Stimulated activated CD8-positive, alpha-beta memory T cell treated with anti-CD3 and anti-CD28 coated beads, Interleukin-12 subunit alpha, Interleukin-12 subunit beta, amount 100 ng/mL, for 4 hours (primary cell): ENCODE measurements at places on chromosomes 1 and 21.

GRCh38 chr1:16266411-16267118, 29.6 kb upstream of the CPLANE2 start:
- no peak for DNase-seq

DNA sequence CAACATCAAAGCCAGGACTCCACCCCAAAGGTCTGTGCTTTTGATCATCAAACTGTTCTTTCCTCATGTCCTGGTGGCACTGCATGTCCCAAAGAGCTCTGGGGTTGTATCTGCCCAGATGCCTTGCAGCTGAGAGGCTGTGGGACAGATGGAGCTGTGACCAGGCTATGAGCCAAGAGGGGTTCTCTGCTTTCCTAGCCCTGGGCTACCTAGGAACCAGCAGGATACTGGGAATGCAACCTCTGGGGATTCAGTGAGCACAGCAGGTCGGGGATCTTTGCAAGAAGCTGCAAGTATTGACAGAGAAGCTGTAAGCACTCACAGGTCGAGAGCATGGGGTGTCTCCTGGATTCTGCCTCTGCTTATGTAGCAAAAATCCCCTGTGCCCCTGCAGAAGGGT, 186.6 kb downstream of the GRIK3 start:
- no peak for DNase-seq

- DNase-seq: no peak
Measured at GRCh38 chr1:10438677-10439163, 8.5 kb downstream of the CENPS start.

GRCh38 chr1:226643177-226643576, 94.6 kb downstream of the STUM start:
- peak; percentile 60 for DNase-seq

GRCh38 chr1:33374336-33375105, 53.6 kb upstream of the A3GALT2 start:
- DNase-seq: no peak

- DNase-seq: no peak
Measured at GRCh38 chr1:12284486-12284885, 54.7 kb downstream of the VPS13D start.

- no peak for DNase-seq
Measured at GRCh38 chr1:37042506-37042905, 8.2 kb upstream of the GRIK3 start.

- no peak for DNase-seq
Measured at GRCh38 chr1:12180315-12180714, 13.5 kb downstream of the TNFRSF1B start.

GRCh38 chr1:55195521-55196233, 19.5 kb downstream of the USP24 start:
- DNase-seq: no peak

DNA sequence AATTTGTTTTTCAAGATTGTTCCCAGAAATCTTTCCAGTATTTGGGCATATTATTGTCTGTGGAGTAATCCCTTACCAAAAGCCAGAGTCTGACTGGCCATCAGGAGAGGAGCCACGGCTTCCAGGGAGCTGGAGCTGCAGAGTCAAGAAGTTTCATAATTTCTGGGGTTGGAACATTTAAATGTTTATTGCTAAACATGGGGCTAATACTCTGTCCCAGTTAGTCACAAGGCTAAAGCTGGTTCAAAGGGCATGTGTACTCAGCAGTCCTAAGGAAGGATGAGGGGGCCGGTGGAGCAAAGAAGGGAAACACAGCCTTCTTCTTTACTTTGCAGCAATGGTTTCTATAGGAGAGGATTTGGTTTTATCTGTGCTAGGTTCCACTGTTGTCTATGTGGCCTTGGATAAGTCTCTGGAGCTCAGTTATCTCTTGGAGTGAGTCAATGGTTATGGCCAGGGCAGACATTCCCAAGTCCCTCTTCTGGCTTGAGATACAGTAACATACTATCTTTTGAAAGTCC, 9.5 kb downstream of the DENND2D start:
- DNase-seq: no peak

- DNase-seq: no peak
Measured at GRCh38 chr1:205652984-205653383, 21.2 kb upstream of the ELK4 start.

DNA sequence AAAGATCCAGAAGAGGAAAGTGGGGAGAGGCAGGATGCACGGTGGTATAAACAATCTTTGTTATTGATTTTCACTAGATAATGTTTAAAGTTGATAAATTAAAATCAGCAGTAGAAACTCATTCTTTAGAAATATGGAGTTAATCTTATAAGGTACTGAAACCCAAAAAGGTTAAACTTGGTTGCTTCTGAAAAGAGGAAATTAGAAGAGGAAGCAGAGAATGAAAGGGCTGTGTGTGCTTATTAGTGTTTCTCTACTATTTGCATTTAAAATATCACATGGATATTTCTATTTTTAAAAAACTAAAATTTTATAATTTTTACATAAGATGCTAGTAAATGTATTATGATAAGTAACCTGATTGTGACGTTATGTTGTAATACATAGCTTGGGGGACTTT, 24.4 kb downstream of the C1orf141 start:
- DNase-seq: no peak

DNA sequence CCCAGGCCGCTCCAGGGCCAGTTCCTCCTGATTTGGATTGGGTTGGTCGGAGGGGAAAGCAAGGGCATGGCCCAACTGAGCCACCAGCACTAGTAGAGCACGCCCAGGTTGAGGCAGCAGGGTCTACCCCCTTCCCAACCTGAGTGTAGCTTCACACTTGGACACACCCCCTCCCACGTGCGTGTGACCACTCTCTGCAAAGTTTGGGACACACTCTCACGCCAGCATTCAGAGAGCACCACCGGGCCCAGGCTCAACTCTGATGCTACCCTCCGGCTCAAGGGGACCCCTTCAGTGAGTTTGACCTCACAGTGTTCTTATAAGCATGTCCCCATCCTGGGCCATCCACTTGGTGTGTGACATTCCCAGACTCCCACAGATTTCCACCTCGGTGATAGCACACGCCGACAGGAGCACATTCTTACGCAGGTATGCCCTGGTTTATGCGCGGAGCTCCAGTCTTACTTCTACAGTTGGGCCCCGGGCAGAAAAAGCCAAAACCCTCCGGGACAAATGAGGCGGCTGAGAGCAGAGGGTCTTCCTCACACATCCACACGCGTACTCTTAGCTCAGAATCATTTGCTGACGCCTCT, 3.0 kb upstream of the DMRTA2 start:
- no peak for DNase-seq

DNA sequence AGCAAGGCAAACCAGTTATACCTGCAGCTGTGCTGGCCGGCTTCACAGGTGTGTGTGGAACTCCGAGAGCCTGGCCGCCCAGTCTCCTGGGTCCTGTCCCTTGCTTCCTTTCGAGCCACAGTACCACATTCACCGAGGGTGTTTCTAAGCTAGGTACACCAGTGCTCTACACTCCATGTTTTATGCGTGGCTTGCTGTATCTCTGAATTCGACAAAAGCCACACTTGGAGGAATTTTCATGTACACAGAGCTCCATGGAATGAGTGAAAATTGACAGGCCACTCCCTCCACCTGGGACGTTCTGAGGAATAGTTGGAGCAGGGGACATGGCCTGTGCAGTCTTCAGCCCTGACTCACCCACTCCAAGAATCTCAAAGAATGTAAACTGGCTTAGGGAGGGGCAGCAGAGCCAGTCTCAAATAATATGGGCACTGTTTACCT, 14.0 kb downstream of the ETS2 start:
- DNase-seq: no peak

GRCh38 chr1:219882096-219882495, 46.3 kb downstream of the SLC30A10 start:
- no peak for DNase-seq

GRCh38 chr21:42460391-42461184, 35.4 kb downstream of the RSPH1 start:
- DNase-seq: no peak

GRCh38 chr1:157154940-157155514, 16.8 kb upstream of the ETV3 start:
- DNase-seq: no peak

- no peak for DNase-seq
Measured at GRCh38 chr1:171355727-171356126, 41.7 kb downstream of the FMO4 start.

- DNase-seq: no peak
Measured at GRCh38 chr1:221687836-221688487, 53.9 kb downstream of the DUSP10 start.

- no peak for DNase-seq
Measured at GRCh38 chr1:167532375-167532774, 14.0 kb upstream of the CD247 start.

DNA sequence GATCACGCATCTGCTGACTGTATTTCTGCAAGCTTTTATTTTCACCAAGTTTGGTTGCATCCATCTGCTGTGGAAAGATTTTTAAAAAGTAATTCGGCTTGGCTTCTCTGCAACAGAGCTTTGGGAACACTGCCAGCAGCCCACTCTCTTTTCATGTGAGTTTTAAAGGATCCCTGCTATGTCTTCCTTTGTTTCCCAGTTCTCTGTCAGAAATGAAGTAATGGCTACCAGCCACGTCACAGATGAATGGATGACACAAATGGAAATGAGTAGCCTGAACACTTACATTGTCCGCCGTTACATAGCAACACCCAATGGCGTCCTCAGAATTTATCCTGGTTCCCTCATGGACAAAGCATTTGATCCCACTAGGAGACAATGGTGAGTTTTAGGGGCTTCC, 80.6 kb upstream of the RAVER2 start:
- no peak for DNase-seq

DNA sequence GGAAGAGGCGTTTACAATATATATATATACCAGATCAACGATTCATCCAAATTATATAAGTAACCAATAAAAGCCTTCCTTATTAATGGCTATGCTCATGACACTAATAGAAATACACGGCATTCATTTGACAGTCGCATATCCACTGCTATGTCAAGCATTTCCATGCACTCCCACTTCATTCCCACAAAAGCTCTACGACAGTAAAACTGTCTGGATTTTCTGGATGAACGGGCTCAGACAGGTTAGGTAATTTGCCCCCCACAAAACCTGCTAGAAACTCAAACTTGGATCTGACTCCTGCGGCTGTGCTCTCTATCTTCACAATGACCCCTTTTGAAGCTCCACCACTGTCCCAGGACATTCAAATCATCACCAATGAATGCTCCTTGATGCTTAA, 11.4 kb downstream of the DNAJC11 start:
- no peak for DNase-seq

GRCh38 chr1:225471109-225471452, 43.2 kb upstream of the LBR start:
- DNase-seq: no peak

- DNase-seq: peak; percentile 66
Measured at GRCh38 chr1:151311589-151312331, 15.5 kb downstream of the PI4KB start.

DNA sequence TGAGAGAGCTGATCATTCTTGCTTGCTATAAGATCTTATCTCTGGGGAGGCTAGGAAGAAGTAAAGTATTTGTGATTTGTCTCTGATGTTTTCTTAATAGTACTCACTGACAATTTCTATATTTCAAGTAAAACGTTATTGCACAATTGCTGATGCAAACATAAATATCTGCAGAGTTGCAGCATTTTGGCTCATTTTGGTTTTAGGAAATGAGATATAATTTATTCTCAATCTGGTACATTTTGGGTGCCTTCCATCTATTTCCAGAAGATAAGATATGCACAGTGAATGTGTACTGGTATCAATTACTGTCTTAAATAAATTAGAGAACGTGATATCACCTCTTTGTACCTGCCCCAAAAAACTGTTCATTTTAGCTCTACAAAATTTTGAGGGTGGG, 1431.5 kb downstream of the BRINP3 start:
- DNase-seq: no peak

DNA sequence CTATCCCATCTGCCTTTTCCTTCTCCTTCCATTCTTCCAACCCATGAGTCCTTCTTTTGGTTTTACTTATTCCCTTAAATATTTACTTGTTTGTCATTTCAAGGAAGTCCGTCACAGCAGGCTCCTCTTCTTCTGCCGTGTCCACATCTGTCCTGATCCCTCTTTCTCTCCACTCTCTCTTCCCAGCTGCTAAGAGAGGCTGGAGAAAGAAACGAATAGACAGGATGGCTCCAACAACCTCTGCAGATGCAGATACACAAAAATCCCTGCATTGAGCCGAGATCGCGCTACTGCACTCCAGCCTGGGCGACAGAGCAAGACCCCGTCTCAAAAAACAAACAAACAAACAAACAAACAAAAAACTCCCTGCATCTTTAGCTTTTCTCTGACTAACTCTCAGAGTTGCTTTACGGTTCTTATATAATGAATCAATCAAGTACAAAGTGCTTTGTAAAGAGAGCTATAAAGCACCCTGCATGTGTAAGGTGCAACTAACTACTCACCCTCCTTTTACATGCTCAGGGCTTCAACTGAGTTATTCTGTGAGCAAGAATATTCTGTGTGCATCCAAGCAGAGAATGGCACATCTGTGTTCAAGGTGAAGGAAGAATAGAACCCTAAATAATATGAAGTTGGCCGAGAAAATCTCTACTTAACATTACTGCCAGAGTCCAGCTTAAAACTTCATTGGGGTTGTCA, 3.8 kb upstream of the SAMD13 start:
- DNase-seq: no peak

DNA sequence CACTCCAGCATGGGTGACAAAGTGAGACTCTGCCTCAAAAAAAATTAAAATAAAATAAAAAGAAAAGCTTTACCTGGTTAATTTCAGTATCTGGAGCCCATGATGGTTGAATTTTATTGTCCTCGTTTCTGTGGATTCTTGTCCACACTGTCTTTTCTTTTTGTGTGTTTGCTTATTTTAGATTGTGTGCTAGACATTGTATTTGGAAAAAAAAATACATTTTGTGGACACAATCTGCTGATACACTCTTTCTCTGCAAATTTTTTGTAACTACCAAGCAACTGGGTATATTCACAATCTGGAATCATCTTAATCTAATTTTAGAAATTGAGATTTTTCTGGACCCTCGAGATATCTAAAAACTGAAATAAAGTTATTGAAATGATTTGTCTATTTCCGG, 41.6 kb upstream of the PDE9A start:
- no peak for DNase-seq

GRCh38 chr1:7352974-7353373, 418.1 kb upstream of the VAMP3 start:
- DNase-seq: no peak

GRCh38 chr1:98557895-98558294, 103.6 kb upstream of the SNX7 start:
- DNase-seq: no peak

DNA sequence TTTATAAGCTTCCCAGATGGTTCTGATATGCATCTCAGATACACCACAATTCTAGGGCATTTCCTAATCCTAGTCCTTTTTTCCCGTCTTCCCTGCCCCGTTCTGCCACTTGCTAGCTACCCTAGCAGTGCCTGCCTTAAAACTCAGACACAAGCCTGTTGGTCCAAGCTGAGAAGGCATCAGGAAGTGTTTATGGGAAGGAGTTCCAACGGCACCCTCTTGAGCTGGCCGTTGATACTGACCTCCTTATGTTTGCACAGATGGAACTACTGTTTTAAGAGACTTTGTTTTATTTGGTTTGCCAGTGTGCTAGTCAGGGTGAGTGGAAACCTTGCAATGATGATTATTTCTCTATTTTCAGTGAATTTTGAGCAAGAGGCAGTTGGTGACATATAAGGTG, 67.2 kb downstream of the UCK2 start:
- DNase-seq: no peak

- no peak for DNase-seq
Measured at GRCh38 chr21:17527240-17527639, 14.4 kb downstream of the CXADR start.
